Gastroesophageal sphincter (tissue), 4 donors: ENCODE measurements at places on chromosomes 1 and 21. TPM values are rescaled to one million over a fixed set of nuclear protein-coding genes. Genes with fewer than 3 reads are reported as not detected.
A peak's percentile ranks its signal among the peaks of the same experiment; 100 is the strongest.

DNA sequence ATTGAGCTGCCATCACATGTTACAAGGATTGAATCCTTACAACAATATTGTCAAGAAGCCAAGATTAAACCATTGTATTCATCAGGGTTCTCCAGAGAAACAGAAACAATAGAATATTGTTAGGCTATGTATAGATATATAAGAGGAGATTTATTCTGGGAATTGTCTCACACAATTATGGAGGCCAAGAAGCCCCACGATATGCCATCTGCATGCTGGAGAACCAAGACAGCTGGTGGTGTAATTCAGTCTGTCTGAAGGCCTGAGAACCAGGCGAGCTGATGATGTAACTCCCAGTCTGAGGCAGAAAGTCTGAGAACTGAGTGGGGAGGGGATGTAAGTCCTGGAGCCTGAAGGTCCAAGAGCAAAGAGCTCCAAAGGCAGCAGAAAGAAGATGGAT is 14.5 kb upstream of the TTF2 start:
- no peaks in the 10 kb centered on the region for H3K36me3 ChIP-seq
- no peaks in the 10 kb centered on the region for H3K27me3 ChIP-seq
- H3K4me3 ChIP-seq = no peak overlapping the region
- ATAC-seq = no peak
- H3K27ac ChIP-seq = no peak overlapping the region
- no peaks in the 10 kb centered on the region for H3K4me1 ChIP-seq

DNA sequence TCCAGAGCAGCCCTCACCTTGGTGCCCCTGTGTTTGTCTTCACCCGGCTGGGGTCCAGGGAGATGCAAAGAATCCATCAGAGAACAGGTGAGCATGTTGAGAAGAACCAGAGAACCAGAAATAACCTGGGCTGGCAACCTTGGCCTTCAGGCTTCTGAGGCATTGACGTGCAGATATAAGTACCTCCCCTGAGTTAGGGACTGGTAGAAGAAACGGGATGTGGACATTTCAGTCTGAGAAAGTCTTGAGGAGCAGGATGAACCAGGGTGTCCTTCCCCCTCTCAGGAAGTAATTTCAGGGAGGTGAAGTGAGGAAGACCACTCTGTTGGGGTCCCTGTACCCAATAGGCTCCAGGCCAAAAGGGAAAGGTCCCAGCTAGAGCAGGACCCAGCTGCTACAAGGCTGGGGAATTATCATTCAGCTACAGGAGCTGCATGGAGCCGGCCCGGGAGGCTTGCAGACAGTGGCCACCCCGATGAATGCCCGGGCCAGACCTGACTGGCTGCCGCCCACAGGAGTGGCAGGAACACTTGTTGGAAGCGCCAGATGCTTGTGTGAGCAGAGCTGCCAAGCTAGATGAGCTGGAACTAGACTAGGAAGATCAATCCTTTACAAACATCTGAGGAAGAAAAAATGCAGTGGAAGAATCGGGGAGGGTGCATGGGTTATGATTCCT is 1.7 kb upstream of the AURKAIP1 start:
- ATAC-seq = no peak
- H3K27ac ChIP-seq = peak overlapping the region; percentile 95
- H3K4me3 ChIP-seq = no peak overlapping the region
- H3K4me1 ChIP-seq = peaks cover 25% of the 10 kb centered on the region

GRCh38 chr21:46089285-46089684 is 8.6 kb upstream of the COL6A2 start:
- no peaks in the 10 kb centered on the region for H3K27me3 ChIP-seq
- H3K4me1 ChIP-seq = peaks cover 6% of the 10 kb centered on the region
- ATAC-seq = no peak
- no peak overlapping the region for H3K4me3 ChIP-seq
- peak overlapping the region; percentile 26 for H3K27ac ChIP-seq
- H3K36me3 ChIP-seq = no peaks in the 10 kb centered on the region

DNA sequence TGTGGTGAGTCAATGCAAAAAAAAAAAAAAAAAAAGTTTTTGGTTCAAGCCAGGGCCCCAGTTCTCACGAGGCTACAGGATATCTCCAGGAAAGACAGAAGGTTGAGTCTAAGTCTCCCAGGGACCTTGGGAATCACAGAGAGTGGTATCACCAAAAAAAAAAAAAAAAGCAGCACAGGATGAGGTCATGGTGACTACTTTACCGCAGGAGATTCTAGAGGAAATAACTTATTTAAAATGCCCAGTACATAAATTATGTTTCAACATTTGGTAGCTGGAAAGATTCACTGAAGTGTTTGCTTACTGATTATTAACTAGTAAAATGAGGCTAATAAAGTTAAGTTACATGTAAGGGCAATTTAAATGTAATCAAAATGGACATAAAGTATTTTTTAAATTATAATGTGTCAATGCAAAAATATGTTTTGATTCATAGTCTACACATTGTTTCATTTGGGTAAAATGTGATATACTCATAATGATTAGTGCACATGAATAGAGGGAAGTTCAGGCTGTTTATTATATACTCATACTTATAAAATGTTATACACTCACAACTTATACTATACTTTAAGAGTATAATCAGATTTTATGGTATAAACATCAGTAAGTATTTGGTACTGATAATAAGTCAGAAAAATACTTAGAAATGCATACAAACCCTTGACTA is 84.1 kb downstream of the PLPPR5 start:
- ATAC-seq = no peak
- no peaks in the 10 kb centered on the region for H3K36me3 ChIP-seq
- no peaks in the 10 kb centered on the region for H3K4me1 ChIP-seq
- no peaks in the 10 kb centered on the region for H3K27me3 ChIP-seq

GRCh38 chr1:174976436-174977108 is 23.2 kb upstream of the CACYBP start:
- peaks cover 42% of the 10 kb centered on the region for H3K36me3 ChIP-seq
- peaks cover 17% of the 10 kb centered on the region for H3K4me1 ChIP-seq
- peak; percentile 86 for ATAC-seq
- no peaks in the 10 kb centered on the region for H3K27me3 ChIP-seq
- H3K4me3 ChIP-seq = no peak overlapping the region
- H3K27ac ChIP-seq = no peak overlapping the region

- peaks cover 66% of the 10 kb centered on the region for H3K4me1 ChIP-seq
- no peak overlapping the region for H3K4me3 ChIP-seq
- no peaks in the 10 kb centered on the region for H3K27me3 ChIP-seq
Observed at GRCh38 chr1:52918201-52918600, 3.3 kb downstream of the ECHDC2 start.

The PLA2G2F gene
- not detected for total RNA-seq

The GSTM5 gene
- total RNA-seq = 7.4 TPM

GRCh38 chr21:37644636-37645035 is 271.6 kb downstream of the KCNJ6 start:
- H3K27me3 ChIP-seq = peaks cover 14% of the 10 kb centered on the region
- no peaks in the 10 kb centered on the region for H3K4me1 ChIP-seq
- H3K27ac ChIP-seq = no peak overlapping the region
- H3K4me3 ChIP-seq = no peak overlapping the region
- ATAC-seq = no peak
- H3K36me3 ChIP-seq = no peaks in the 10 kb centered on the region

DNA sequence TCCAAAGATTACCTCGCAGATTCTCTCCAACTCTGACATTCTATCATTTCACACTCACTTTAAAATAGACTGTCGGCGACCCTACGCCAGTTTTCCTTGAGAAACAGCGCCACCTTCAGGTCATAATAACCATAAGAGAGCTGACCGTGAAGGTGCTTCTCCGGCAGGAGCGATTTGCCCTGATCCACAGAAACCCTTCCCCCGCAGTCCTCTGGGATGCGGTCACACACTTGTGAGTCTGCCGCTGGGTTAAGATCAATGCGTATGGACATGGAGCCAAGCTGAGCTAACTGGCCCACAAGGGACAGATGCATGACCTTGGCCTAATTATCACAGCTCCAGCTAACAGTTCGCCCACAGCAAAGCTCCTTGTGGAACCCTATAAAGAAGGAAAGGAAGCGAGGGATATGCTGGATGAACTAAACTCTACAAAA is 32.8 kb upstream of the IFNAR2 start:
- no peaks in the 10 kb centered on the region for H3K27me3 ChIP-seq
- peak overlapping the region; percentile 55 for H3K27ac ChIP-seq
- peaks cover 23% of the 10 kb centered on the region for H3K4me1 ChIP-seq
- H3K4me3 ChIP-seq = no peak overlapping the region
- ATAC-seq = peak; percentile 61

The HMCN1 gene
- 11.6 TPM for total RNA-seq

DNA sequence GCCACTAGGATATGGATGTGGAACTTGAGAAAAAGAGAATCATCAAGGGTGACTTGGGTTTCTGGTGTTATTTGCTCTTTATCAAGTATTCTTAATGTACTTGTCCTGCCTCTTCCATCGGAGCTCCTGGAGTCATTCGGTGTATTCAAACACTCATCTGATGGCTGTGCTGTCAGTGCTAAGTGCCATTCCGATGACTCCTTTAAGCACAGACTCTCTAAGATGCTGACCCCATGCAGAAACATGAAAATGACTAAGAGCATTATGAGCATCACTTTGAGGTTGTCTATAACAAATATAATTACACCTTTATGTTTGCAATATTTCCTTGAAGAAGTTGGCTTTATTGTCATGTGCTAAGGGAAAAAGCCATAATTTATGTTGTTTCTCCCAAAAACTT is 11.3 kb upstream of the RPL5 start:
- H3K4me1 ChIP-seq = no peaks in the 10 kb centered on the region
- H3K4me3 ChIP-seq = no peak overlapping the region
- no peaks in the 10 kb centered on the region for H3K36me3 ChIP-seq

DNA sequence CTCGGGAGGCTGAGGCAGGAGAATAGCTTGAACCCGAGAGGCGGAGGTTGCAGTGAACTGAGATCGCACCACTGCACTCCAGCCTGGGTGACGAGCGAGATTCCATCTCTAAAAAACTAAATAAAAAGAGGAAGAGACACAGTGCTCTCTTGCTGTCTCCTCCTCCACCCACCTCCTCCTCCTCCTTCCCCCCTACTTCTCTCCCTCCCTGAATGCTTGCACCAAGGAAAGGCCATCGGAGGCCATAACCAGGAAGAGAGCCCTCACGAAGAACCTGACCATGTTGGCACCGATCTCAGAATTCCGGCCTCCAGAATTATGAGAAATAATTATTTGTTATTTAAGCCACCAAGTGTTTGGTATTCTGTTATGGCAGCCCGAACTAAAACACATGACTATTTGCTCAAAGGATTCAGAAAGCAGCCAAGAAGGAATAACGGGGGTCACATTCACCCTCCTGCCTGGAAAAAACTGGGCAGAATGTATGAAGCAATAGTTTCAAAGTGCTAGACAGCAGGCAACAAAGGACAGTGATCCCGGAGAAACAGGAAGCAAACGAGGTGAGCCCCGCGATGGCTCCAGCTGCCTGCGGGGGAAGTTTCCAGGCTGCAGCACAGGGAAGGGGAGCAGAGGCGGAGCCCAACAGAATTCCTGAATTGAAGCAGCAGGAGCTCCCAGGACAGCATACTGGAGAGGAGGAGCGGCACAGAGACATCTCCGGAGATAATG is 35.8 kb downstream of the LDLRAD1 start:
- peak; percentile 69 for ATAC-seq
- peak overlapping the region; percentile 50 for H3K27ac ChIP-seq
- H3K36me3 ChIP-seq = no peaks in the 10 kb centered on the region
- H3K4me3 ChIP-seq = peak overlapping the region; percentile 22

- H3K4me3 ChIP-seq = no peak overlapping the region
- no peaks in the 10 kb centered on the region for H3K4me1 ChIP-seq
- ATAC-seq = no peak
- peaks cover 17% of the 10 kb centered on the region for H3K27me3 ChIP-seq
- no peak overlapping the region for H3K27ac ChIP-seq
- no peaks in the 10 kb centered on the region for H3K36me3 ChIP-seq
Observed at GRCh38 chr1:53276153-53276901, 38.0 kb upstream of the MAGOH start.

DNA sequence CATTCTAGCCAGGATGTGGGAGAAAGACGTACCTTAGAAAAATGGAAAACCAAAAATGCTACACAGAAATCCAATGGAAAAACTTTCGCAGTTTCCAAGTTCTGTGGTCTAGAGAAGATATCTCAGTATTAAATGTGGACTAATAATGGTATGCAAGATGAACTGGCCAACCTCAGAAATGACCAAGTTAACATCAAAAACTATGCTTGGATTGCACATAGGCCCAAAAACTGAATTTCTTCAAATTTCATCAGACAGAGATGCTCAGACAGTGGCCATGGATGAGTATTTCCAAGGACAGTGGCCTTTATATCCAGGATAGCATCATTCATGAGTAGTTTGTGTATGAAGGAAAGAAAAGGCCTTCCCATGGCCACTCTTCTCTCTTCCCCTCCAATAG is 132.2 kb downstream of the TIAM1 start:
- no peaks in the 10 kb centered on the region for H3K4me1 ChIP-seq
- no peak for ATAC-seq
- H3K27ac ChIP-seq = no peak overlapping the region
- no peak overlapping the region for H3K4me3 ChIP-seq

The GPR157 gene
- 4.4 TPM for total RNA-seq

- no peak overlapping the region for H3K27ac ChIP-seq
- ATAC-seq = no peak
- no peaks in the 10 kb centered on the region for H3K27me3 ChIP-seq
- peaks cover 74% of the 10 kb centered on the region for H3K36me3 ChIP-seq
Observed at GRCh38 chr1:16302709-16303627, 49.3 kb downstream of the FBXO42 start.

The PLPPR4 gene
- 1.2 TPM for total RNA-seq

DNA sequence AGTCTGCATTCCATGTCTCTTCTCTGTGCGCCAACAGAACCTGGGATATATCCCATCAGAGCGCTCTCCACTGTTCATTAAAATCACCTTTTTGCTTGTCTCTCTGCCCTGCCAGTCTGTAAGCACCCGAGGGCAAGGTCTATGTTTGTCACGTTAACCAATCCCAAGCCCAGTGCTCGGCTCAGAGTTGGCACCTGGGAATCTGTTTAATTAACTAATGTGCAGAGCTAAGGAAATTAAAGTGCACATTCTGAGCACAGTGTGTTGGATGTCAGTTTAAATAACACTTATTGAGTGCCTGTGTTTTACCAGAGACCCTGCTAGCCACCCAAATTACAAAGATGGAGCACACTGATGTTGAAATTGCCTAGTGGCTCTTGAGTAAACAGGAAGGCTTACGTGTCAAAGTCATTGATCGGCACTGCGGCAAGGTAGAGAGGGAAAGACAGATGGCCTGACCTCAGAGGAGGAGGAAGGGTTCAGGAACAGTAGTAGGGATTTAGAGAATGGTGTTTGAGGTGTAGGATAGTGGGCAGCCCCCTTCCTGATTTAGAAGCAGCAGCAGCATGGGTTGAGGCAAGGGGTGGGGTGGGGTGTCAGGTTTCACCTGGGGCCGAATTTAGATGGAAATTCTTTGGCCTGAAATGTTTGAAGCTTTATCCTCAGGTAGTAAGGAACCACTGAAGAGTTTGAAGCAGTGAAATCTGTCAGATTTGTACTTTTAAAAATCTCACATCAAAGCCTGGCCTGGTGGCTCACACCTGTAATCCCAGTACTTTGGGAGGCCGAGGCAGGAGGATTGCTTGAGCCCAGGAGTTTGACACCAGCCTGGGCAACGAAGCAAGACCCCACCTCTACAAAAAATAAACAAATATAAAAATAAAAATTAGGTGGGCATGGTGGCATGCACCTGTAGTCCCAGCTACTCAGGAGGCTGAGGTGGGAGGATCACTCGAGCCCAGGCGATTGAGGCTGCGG is 7.7 kb downstream of the ARMH1 start:
- H3K4me3 ChIP-seq = no peak overlapping the region
- no peak overlapping the region for H3K27ac ChIP-seq
- no peaks in the 10 kb centered on the region for H3K36me3 ChIP-seq
- no peak for ATAC-seq
- H3K4me1 ChIP-seq = no peaks in the 10 kb centered on the region

GRCh38 chr1:210313921-210314320 is 14.8 kb upstream of the HHAT start:
- H3K4me3 ChIP-seq = no peak overlapping the region
- no peaks in the 10 kb centered on the region for H3K36me3 ChIP-seq
- no peaks in the 10 kb centered on the region for H3K4me1 ChIP-seq
- no peak for ATAC-seq

The RAP1GAP gene
- not detected for total RNA-seq

The ESRRG gene
- total RNA-seq = 3.2 TPM
